ENCODE measurements at places on chromosomes 16 and 17.
A peak's percentile ranks its signal among the peaks of the same experiment; 100 is the strongest.

DNA sequence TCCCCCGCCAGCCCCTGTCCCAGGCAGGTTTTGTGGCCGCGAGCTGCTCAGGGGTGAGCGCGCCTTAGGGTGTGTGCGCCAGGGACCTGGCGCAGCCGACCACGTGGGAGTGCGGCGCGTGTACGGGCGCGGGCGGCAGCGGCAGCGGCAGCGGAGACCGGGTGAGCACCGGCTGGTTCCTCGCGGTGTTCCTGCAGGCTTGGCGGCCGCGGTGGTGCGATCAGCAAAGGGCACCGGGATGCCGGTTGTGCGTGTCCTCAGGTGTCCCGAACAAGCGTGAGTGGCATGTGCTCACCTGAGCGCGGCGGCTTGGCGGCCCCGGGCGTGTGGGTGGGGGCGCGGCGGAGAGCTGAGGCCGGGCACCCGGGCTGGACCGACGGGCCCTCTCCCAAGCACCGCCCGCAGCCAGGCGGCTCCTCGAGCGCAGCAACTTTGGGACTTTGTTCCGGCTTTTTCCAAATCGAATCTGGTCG lies 381 bp upstream of the HSD11B2 start:
- peak; percentile 26 for DNase-seq

DNA sequence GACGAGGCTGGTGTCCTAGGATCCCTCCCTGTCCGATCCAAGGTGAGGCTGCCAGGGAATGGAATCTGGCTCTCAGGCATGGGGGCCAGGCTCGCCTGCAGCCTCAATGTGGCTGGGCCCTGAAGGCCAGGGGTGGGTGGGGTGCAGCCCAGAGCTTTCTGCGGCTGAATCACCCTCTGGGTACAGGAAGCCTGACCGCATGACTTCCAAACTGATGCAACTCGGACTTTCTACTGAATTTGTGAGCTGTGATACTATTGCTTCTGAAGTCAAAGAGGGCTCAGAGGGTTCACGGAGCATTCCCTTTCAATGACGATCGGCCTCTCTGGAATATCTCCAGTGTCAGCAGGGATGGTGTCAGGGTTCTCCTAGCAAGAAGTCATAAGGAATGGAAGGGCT lies 123.7 kb downstream of the METRNL start:
- DNase-seq = peak; percentile 17

- peak; percentile 48 for DNase-seq
These were observed 491 bp downstream of the TRAP1 start for GRCh38 chr16:3716831-3717234.

DNA sequence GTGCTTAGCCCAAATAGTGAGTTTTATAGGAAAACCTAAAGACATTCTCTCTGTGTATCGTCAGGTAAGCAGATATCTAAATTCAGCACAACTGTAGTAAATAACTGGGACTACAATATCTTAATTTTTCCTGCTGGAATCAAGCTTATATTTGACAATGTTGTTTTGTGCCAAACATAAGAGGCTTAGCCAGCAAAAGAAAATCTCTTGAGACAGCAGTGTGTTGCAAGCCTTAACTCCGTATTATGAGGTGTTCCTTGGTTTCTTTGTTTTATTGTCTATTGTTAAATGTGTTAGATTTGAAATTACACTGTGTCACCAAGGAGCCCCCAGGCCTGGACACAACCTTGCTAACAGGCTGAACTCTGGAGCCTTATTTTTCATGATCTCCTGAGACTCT lies 1570.6 kb upstream of the GOT2 start:
- DNase-seq = no peak

DNA sequence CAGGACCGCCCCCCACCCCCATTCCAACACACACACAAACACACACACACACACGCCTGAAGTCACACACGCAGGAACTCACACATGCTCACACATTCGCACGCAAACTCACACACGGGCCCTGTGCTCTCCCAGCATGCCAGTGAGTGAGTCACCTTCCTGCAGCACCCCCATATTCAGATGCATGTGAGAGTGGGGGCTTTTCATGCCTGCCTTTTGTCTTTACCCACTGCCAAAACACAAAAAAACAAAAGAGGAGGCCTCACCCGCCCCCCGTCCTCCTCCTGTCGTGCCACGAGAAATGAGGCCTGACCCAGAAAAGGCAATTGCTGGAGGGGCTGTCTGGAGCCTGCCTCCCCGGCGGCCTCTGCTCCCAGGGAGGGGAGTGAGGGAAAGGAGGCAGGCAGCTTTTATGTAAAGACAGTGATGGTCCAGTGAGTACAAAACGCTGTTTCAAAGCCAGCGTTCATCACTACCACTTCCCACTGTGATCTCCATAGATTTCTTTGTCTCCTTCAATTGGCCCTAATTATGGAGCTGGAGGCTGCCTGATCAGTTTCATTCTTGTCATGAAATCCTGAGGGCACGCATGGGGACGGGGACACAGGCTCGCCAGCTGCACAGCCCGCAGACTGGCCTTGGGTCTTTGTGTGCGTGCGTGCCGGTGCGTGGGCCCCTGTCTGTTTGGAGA lies 29.5 kb upstream of the GSE1 start:
- no peak for DNase-seq

GRCh38 chr16:11470676-11471415 lies 115.9 kb downstream of the LITAF start:
- no peak for DNase-seq

DNA sequence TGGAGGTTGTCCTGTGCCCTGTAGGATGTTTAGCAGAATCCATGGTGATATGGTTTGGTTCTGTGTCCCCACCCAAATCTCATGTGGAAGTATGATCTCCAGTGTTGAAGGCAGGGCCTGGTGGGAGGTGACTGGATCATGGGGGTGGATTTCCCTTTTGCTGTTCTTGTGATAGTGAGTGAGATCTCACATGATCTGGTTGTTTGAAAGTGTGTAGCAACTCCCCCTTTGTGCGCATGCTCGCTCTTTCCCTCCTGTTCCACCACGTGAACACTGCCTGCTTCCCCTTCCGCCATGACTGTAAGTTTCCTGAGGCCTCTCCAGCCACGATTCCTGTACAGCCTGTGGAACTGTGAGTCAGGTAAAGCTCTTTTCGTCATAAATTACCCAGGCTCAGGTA lies 61.9 kb downstream of the ARHGAP17 start:
- no peak for DNase-seq

- DNase-seq = no peak
These were observed 389.1 kb upstream of the DYNLRB2 start for GRCh38 chr16:80151722-80152111.

DNA sequence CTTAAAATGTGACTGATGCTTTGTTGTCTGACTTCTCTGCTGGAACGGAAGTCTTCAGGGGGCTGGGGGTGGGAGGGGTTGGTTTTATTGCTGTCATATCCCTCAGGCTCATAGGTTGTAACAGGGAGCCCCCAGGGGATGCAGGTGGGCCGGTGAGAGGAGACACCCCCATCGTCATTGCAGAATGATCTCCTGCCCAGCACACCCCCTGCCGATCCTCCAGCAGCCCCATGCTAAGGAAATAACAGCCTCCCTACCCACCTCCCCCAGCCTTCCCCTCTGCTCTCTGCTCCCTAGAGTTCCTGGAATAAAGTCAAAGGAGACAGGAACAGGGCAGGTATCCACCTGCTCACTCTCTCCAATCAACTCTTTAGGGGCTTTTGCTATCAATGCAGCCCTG lies 270.1 kb upstream of the TNRC6C start:
- no peak for DNase-seq

- DNase-seq = peak; percentile 90
These were observed 9.3 kb downstream of the GIT1 start for GRCh38 chr17:29579866-29580771.

- DNase-seq = no peak
These were observed 238.3 kb downstream of the CCDC182 start for GRCh38 chr17:57506774-57507127.

DNA sequence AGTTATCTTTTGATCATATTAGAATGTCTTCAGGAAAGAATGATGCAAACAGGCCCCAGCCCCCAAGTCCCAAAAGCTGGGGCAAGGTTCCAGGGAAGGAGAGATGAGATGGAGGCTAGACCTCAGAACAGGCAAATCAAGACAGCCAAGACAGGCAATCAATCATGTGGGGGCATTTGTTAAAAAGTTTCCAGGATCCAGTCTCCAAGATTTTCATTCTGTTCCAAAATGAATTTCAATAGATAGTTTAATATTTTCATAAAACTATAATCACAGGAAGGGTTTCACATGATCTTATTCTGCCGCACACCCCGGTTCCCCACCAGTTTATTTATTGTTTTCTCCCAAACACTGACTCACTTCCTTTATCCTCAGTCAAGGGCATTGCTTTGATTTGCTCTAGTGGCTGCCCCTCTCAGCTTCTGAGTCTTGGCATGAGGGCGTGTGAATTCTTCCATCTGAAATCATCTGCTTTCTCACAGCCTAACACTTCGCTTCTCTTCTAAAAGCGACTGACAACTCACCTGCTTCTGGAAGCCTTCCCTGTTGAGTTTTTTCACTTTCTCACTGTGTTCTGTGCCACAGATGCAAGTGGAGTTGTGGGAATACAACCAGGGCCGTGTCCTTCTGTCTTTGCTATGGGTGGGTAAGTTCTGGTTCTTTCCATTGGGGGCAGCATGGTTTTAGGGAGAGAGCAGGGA lies 12.2 kb upstream of the TERF2 start:
- no peak for DNase-seq

DNA sequence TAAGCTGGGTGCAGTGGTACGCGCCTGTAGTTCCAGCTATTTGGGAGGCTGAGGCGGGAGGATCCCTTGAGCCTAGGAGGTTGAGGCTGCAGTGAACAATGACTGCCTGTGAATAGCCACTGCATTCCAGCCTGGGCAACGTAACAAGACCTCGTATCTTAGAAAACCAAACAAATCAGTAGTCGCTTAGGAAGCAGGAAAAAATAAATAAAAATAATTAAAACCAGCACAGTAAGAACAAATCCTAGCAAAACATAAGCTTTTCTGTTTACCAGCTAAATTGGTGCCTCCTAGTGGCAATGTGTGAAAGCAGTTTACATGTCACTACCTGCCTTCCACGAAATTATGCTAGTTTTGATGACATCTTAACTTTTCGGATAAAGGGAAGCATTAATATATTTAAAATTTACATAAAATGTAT lies 1.3 kb downstream of the ARMC5 start:
- no peak for DNase-seq

DNA sequence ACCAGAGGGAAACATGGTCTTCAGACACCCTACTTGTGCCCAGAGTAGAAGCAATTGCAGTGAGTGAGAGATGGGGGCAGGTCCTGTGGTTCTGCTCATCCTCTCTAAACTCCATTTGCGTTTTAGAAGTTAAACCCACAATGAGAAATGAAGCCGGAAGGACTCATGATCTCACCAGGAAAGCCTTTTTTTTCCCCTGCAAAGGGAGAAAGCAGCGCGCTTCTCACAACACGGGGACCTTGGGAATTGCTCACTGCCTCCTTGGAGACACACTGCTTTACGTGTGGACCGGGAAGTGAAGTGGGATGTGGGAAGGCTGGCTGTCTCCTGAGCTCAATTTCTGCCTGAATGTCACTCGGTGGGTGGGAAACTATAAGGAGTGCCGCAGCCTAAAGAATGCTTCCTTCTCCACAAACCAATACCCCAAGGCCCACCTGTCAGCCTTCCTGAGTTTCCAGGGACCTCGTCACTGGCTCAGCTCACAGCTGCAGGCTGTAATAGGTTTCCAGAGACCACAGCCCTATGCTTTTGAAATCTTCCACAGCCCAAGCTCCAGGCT lies 365.4 kb downstream of the XYLT1 start:
- DNase-seq = no peak

GRCh38 chr17:63758428-63758827 lies 15.0 kb downstream of the CCDC47 start:
- no peak for DNase-seq

DNA sequence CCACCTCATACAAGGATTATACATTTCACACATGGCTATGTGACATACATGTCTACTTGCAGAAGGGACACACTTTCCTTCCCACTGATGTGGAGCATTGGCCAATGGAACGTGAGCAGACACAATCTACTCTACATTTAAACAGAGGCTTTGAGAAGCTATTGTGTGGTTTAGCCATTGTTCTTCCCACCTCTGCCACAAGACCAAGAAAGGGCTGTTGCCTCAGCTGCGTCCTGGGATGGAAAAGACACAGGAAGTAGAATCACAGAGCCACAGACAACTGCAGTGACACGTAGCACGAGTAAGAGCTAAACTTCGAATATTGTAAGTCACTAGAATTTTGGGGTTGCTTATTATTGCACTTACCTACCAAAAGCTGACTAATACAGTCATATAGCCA lies 33.3 kb downstream of the PRKCB start:
- DNase-seq = peak; percentile 53

DNA sequence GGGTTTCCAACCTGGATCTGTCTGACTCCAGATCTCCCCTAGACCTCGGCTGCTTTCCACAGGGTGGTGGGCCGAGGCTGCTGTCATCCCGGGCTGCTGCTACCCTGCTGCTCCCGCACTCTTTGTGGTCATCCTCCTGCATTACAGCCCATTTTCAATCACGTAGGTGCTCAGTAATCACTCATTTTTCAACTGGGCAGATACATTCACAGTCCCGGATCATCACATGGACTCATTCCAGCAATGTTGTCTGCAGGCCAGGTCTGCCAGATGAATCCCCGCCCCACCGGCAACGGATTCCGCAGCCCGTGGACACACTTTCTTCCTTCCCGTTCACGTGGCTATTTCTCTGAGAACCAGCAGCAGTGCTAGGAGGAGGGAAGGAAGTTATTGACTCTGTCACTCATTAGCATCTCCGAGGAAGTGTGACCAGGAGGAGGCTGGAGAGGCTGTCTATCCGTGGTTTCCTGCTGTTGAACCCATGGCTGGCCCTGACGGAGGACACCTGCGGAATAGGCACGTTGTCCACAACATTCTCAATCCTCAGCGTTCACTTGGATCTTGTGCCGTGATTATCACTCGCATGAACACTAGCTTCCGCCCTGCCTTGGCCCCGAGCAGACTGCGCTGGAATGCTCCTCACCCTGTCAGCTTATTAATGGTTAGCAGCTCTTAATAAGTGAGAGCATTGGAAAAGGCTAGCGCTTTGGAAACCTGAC lies 14.7 kb upstream of the ZCCHC14 start:
- DNase-seq = no peak

- DNase-seq = no peak
These were observed 63.4 kb downstream of the MAP2K6 start for GRCh38 chr17:69477903-69478266.

DNA sequence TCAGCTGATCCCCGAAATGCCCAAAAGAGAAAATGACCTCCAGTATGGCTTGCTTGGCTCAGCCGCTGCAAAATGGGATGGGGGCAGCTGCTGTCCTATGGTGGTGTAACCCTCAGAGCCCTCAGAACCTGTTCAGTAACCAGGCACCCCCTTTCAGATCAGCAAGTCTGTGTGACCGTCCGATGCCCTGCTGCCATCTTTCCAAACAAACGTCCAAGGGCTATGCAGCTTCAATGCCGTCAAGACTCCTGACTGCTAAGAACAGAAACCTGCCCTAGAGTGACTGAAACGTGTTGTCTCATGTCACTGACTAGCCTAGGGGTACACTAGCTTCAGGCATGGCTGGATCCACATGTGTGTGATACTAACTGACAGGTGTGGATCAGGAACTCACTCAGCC lies 70.4 kb downstream of the GNAO1 start:
- DNase-seq = no peak

DNA sequence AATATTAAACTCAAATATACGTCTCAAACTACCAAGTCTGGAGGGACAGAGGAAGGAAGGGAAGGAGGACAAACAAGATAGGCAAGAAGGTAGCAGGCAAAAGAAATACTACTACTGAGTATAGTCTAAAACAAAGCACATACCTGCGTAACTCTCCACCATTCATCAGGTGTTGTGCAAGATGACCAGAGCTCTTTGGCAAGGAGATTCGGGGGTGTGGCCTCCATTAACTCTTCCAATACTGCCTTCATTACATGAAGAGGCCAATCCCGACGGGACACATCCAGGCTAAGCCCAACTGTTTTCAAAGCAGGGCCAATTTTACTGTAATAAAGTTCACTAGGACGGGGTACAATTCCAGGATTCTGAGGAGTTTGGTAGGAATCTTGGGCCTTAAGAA lies 38.2 kb upstream of the ARL6IP1 start:
- DNase-seq = no peak

Measured in activated CD4-positive, alpha-beta memory T cell treated with anti-CD3 and anti-CD28 coated beads, Interleukin-2, amount 10 ng/mL, durations not matched to agents 7 days and 5 days (primary cell).